ENCODE measurements at places on chromosomes 12 and 14.

DNA sequence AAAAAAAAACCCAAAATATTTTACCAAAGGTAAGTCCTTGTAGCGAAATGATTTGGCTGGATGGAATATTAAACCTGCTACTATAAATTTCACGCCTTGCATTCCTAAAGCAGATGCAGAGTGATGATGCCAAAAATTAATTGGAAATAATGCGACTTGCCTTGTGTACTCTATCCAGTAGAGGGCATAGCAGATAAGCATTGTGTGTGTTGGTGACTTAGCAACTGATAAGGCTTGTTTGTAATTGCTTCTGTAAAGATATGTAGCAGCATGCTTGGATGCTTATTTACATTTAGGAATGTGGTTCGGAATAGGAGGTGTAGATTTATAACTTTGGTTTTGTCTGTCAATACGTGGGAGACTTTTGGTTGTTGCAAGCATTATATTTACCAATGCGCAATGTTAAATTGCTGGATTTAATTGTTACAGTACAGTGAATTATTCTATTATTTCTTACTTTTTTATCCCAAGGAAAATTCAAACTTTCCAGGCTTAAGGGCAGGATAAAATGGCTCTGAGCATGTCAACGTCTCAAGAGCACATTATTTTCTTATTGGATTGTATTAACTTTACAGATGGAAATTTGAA lies 80.5 kb downstream of the TMEM260 start:
- DNase-seq = peak; percentile 5

DNA sequence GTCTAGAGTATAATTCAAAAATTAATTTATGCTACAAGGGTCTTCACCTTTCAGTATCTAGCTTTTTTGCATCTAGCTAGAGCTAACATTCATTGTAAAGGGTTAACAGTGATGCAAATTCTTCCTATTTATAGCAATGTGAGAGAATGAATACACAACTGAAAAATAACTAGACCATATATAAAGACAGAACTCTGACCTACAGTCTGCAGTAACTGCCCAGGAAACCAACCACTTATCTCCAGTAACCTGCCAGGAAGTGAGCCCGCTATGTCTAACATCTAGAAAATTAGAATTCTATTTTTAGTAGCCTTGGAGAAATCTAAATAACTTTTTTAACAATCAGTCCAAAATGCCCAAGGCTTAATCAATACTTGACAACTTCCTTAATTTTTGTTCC lies 1021.9 kb downstream of the LRFN5 start:
- no peak for DNase-seq

DNA sequence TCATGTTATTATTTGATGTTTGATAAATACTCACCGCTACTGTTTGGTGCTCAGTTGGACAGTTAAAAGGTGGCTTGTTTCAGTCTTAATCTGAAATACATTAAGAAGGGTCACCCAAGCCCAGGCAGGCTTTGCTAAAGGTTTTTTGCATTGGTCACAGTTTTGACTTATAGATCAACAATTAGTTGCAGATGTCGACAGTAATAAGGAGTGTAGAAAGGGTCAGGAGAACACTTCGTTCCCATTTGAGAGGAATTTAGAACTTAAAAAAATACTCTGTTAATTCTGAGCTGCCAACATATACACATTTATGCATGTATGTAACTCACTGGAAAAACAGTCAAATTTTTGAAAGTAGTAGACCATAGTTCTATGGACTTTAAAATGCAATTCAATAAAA lies 130.3 kb downstream of the TMEM30B start:
- DNase-seq = no peak

DNA sequence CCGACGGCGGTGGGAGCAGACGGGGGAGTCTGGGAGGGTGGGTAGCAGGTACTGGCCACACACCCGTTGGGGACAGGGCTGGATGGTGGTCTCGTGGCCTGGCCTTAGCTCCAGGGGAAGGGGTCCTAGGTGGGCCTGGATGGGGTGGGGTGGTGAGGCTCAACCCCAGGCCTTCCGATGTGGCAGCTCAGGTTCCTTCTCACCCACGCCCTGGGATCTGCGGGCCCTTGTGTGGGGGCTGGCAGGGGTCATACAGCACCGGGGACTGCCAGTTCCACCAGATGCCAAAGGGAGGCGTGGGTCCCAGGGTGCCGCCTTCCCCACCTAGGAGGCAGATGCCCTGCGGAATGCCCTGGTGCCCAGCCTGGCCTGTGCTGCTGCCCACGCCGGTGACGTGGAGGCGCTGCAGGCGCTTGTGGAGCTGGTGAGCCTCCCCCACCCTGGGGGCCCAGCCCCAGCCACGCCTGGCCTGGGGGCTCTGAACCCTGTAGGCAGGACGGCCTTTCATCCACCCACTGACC lies 21.0 kb downstream of the ASPG start:
- no peak for DNase-seq

DNA sequence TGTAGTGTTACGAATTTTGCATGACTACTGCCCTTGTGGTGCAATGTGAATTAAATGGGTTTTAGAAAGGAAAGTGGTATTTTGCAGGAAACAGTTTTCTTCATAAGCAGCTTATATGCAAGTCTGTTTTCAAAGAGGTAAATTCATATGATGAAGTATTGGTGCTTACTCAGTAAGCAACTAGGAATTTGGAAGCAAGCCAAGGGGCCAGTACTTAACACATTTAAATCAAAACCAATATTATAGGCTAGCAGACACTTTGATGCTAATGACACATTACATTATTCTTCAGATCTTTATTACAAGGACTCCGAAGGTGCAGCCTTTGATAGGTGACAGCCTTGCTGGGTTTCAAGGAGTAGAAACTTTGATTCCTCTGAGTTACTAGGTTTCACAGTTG lies 23.1 kb downstream of the MGAT4C start:
- no peak for DNase-seq

DNA sequence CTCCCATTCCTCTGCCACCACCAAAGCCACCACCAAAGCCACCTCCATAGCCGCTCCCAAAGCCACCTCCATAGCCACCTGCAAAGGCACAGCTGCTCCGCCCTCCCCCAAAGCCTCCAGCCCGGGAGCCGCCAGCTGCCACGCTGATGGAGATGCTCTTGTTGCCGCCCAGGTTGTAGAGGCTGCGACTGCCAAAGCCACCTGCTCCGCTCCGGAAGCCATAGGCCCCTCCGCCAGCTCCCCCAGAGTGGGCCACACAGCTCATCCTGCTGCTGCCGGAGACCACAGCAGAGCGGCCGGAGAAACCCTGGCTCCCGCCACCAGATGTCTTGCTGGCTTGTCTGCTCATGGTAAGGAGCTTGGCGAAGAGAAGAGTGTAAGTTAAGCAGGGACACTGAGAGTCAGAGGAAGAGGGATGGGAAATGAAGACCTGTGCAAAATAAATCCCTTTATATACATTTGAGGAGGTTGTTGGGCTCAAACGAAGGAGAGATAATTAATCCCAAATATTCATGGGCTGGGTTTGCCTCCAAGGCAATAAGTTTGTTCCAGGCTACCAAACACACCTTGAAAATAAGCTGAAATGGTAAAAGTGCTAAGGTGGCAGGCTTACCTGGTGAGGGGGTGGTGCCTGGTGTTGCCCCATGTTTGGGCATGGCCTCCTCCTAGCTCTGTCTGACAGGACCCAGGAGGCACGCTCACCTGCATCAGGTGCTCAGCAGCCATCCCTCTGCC lies at the start of gene KRT3:
Gene KRT3, minus strand, starts transcription at position 424 of the 735 bp plus-strand sequence. Its CDS starts 75 bp downstream, at position 349.
- DNase-seq = no peak

- DNase-seq = no peak
Observed at GRCh38 chr12:65911321-65911720, 87.0 kb downstream of the HMGA2 start.

DNA sequence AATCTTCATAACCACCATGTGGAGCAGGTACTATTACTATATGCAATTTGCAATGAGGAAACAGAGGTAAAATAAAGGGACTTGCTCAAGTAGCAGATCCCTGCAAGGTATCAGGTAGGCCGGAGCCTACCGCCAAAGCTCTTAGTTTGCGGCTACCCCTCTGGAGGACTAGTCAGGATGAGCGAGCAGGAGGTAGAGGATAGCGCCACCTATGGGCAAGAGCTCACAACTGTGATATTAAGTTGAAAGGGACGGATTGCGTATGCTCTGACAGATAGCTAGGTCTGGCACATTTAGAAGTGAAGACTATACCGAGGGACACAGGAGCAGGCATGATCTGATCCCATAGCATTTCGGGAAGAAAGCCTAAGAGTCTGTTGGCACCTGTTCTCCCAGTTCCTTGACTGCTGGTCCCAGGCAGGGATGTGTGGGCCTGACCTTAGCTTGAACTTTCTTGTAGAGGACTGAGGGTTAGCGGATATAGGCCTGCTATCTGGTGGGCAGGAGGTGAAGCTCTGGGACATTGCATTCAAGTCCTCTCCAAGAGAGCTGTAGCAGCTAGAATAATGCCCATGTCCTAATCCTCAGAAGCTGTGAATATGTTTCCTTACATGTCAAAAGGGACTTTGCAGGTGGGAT lies 48.0 kb downstream of the SLC17A8 start:
- peak; percentile 28 for DNase-seq

GRCh38 chr12:57106021-57106708 lies 5.0 kb downstream of the STAT6 start:
- no peak for DNase-seq

- no peak for DNase-seq
Observed at GRCh38 chr12:115866909-115867525, 410.5 kb downstream of the MED13L start.

DNA sequence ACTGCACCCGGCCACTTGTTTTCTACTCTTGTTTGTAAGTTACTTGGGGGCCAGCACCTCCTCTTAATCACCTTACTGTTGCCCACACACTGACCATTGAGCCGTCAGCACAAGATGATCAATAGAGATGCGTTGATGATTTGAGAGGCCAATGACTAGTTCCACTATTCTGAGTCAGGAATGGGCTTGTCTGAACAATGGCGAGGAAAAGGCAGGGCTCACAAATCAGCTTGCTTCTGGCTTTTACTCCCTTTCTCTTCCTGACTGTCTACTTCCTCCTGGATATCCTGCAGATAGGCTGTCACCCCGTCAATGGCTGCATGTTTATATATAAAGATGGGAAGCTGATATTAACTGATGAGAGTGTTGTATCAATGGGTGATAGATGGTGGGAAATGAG lies 29.1 kb upstream of the HDAC7 start:
- DNase-seq = no peak

- no peak for DNase-seq
Observed at GRCh38 chr12:90514325-90514724, 440.7 kb downstream of the CCER1 start.

DNA sequence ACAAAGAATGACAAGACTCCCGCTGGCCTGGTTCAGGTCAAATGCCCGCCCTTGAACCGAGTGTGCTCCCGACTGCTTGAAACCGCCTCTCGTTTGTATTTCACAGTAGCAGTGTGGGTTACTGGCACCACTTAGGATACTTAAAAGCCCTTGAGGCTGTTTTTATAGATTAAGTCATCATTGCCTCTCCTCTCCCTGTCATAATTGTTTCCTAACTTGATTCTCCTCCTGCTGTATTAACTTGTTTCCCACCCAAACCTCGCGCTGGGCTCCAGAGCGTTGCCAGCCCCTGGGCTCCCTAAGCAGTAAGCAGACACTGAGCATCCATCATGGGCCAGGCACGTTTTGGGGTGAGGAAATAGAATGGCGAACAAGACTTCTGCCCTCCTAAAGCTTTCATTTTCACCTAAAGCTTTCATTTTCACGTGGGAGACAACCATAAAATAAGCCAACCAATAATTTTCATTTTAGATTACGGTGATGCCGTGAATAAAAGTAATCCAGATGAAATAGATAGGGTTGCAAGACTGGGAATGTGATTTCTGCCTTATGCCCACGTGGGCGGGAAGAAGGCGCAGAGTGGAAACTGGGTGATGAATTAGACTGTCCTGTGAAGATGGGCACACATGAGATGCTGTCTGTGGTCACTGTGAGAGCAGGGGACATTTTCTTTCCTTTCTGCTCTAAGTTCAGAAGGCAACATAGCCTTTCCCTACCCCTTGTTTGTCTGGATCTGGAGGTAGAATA lies 97.5 kb downstream of the PPP2R5C start:
- no peak for DNase-seq

- DNase-seq = no peak
Observed at GRCh38 chr14:53500191-53500590, 347.1 kb upstream of the DDHD1 start.

DNA sequence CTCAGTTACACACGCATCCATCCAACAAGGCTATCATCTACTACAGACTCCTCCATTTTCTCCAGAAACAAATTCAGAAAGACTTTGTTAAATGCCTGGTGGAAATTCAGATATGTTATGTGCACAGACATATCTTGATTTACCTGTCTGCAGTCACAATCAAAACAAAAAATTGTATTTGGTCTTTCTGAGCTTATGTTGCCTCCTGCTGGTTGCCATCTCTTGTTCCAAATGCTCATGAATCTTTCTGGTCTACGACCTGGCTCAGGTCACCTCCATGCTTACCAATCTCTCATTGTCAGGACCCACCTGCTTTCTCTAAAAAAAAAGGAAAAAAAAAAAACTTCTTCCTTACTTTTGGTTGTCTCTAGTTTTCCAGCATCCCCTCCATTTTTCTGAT lies 169.2 kb upstream of the PLXNC1 start:
- DNase-seq = peak; percentile 6

DNA sequence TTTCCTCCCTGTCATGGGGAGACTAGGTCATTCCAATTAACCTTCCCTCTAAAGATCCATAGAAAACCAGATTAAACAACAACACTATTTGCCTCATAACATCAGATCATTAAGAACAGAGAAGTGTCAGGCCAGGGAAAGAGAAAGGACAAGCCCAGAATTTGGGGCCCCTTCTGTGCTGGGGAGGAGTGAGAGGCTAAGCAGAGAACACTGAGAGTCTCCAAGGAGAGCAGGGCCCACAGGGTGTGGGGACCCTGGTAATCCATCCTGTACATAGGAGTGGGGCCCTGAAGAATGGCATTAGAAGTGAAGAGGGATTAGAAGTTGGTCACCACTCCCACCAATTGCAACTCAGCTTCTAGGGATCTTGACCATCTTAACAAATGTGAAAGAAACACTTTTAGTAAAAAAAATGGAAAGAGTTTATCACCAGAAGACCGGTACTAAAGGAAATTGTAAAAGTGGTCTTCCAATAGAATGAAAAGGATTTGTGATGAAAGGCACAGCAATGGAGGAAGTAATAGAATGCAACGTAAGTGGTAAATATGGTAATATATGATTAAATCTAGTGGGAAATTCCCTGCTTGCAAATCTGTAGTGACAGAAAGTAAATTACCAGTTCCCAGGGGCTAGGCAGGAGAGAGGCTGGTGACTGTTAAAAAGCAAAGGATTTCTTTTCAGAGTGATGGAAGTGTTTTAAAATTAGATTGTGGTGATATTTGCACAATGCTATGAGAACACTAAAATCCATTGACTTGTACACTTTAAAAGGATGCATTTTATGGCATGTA lies 14.0 kb upstream of the TMTC1 start:
- DNase-seq = peak; percentile 61

Data from suppressor macrophage treated with lipopolysaccharide for 4 hours (primary cell).